Type B pancreatic cell (in vitro differentiated cells): ENCODE measurements at places on chromosomes 3 and 15. TPM values are rescaled to one million over a fixed set of nuclear protein-coding genes. Genes with fewer than 3 reads are reported as not detected.

DNA sequence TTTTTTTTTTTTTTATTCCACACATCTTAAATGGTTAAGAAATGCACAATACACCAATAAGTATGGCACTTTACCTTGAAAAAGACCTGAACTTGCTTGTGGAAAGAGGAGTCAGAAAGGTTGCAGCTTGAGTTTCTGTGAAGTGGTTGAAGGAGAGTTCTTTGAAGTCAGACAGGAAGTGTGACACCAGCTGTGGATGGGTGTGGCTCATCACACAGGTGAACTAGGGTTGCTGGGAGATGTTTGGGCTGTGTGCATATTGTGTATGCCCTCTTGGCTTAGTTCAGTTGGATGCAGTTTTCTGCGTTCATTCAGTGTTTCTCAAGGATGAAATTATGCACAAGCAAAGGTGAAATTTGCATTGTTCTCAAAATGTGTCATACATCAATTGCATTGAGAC, 6.3 kb downstream of the AEN start:
- no peaks in the 10 kb centered on the region for H3K27me3 ChIP-seq
- H3K4me3 ChIP-seq = no peak overlapping the region
- peaks cover 26% of the 10 kb centered on the region for H3K36me3 ChIP-seq
- DNase-seq = no peak

DNA sequence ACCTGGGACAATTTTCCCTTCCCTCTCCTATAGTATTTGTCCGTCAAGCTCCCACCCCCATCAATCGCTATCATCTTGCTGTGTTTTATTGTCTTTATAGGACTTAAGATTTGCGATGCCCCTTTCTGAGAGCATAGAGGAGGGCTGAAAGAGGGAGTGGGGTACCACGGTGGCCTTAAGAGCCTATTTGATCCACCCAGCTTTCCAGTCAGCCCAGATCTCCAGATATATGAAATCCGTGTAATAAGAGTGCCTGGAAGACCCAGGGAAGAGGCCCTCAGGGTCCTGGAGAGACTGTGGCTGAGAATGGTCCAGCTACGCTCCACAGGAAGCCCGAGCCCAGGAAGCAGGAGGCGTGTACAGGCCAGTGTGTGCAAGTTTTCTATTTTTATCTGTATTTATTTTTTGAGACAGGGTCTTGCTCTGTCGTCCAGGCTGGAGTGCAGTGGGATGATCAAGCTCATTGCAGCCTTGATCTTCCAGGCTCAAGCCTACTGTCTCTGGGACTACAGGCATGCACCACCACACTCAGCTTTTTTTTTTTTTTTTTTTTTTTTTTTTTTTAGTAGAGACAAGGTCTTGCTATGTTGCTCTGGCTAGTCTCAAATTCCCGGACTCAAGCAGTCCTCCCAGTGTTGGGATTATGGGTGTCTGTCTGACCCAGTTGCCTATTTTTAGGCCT, 964 bp upstream of the NCKIPSD start:
- peak overlapping the region; percentile 68 for H3K27ac ChIP-seq
- no peaks in the 10 kb centered on the region for H3K27me3 ChIP-seq
- H3K4me1 ChIP-seq = peaks cover 22% of the 10 kb centered on the region
- no peak for DNase-seq
- H3K36me3 ChIP-seq = peaks cover 12% of the 10 kb centered on the region

- no peaks in the 10 kb centered on the region for H3K27me3 ChIP-seq
- H3K36me3 ChIP-seq = no peaks in the 10 kb centered on the region
- H3K27ac ChIP-seq = no peak overlapping the region
- DNase-seq = no peak
- H3K4me3 ChIP-seq = no peak overlapping the region
- H3K4me1 ChIP-seq = no peaks in the 10 kb centered on the region
These were observed 5.4 kb downstream of the CCDC54 start for GRCh38 chr3:107382631-107383030.

DNA sequence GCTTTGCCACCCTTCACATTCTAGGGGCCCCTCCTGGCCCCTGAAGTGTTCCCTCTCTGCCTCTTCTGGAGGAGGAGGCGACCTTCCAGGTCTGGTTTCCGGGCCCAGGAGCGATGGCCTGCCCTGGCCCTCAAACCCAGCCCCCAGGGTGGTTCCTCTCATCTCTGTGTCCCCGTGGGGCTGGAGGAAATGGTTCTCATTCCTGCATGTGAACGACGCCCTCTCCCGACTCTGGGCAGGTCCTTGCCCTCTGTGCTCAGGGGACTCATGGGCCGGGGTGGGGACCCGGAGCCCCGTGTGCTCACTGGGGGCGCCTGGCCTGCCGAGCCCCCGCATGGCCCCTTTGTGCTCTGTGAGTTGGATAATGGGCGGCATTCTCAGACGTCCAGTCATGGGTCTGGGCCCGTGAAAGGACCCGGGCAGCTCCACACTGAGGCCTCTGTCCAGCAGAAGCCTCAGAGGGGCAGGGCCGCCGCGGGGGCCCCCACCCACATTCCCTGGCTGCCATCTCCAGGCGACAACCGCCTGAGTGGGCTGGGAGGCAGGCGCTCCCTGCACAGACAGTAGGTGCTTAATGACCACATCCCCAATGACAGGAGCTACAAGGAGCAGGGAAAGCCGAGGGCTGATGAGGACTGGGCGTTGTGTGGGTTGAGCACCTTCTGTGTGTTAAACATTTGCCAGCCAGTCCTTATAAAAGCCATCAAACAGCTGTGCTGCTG, 5.5 kb upstream of the PLXND1 start:
- peaks cover 16% of the 10 kb centered on the region for H3K4me1 ChIP-seq
- peak overlapping the region; percentile 84 for H3K27ac ChIP-seq
- DNase-seq = no peak
- H3K36me3 ChIP-seq = no peaks in the 10 kb centered on the region

- no peak for DNase-seq
- H3K36me3 ChIP-seq = peaks cover 8% of the 10 kb centered on the region
- no peak overlapping the region for H3K27ac ChIP-seq
- no peaks in the 10 kb centered on the region for H3K4me1 ChIP-seq
- no peak overlapping the region for H3K4me3 ChIP-seq
These were observed 342.8 kb downstream of the TBC1D5 start for GRCh38 chr3:17399586-17399985.

- no peak overlapping the region for H3K4me3 ChIP-seq
- no peak for DNase-seq
- no peaks in the 10 kb centered on the region for H3K36me3 ChIP-seq
- H3K27me3 ChIP-seq = peaks cover 3% of the 10 kb centered on the region
- peaks cover 23% of the 10 kb centered on the region for H3K4me1 ChIP-seq
- no peak overlapping the region for H3K27ac ChIP-seq
These were observed 53.9 kb downstream of the LINGO1 start for GRCh38 chr15:77578641-77579372.

GRCh38 chr3:96361241-96361640, 453.2 kb upstream of the EPHA6 start:
- no peak overlapping the region for H3K4me3 ChIP-seq
- no peaks in the 10 kb centered on the region for H3K27me3 ChIP-seq
- H3K36me3 ChIP-seq = no peaks in the 10 kb centered on the region
- no peaks in the 10 kb centered on the region for H3K4me1 ChIP-seq

- H3K4me3 ChIP-seq = no peak overlapping the region
- no peaks in the 10 kb centered on the region for H3K4me1 ChIP-seq
- no peak overlapping the region for H3K27ac ChIP-seq
- no peak for DNase-seq
These were observed 47.4 kb upstream of the MKRN3 start for GRCh38 chr15:23518104-23518503.

DNA sequence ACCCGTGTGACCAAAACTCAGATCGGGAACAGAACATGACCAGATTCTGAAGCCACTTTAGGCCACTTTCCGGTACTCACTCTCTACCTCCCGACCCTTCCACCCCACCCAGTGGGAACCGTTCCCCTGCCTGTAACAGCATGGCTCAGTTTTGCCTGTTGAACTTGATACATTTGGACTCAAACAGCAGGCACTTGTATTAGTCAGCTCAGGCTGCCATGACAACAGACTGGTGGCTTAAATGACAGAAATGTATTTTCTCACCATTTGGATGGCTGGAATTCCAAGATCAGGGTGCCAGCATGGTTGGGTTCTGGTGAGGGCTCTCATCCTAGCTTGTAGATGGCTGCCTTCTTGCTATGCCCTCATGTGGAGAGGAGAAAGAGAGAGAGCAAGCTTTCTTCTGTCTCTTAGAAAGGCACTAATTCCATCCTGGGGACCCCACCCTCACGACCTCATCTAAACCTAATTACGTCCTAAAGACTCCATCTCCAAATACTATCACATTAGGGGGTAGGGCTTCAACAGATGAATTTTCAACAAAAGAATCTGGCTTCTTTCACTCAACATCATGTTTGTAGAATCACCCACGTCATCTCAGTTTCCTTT, 9.3 kb upstream of the SSUH2 start:
- H3K4me1 ChIP-seq = peaks cover 33% of the 10 kb centered on the region
- peaks cover 7% of the 10 kb centered on the region for H3K36me3 ChIP-seq
- no peak overlapping the region for H3K27ac ChIP-seq
- no peak for DNase-seq
- peaks cover 22% of the 10 kb centered on the region for H3K27me3 ChIP-seq
- no peak overlapping the region for H3K4me3 ChIP-seq

GRCh38 chr3:28114893-28115292, 126.5 kb upstream of the CMC1 start:
- H3K27ac ChIP-seq = no peak overlapping the region
- H3K36me3 ChIP-seq = no peaks in the 10 kb centered on the region
- no peaks in the 10 kb centered on the region for H3K27me3 ChIP-seq
- H3K4me3 ChIP-seq = no peak overlapping the region
- H3K4me1 ChIP-seq = no peaks in the 10 kb centered on the region

DNA sequence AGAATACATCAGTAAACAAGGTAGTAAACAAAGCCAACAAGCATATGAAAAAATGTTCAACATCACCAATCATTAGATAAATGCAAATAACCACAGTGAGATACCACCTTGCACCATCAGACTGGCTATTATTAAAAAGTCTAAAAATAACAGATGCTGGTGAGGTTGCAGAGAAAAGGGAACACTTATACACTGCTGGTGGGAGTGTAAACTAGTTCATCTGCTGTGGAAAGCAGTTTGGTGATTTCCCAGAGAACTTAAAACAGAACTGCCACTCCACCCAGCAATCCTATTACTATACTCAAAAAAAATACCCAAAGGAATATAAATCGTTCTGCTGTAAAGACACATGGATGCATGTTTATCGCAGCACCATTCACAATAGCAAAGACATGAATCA, 30.3 kb upstream of the ZBTB38 start:
- H3K36me3 ChIP-seq = no peaks in the 10 kb centered on the region
- no peak overlapping the region for H3K27ac ChIP-seq
- H3K4me1 ChIP-seq = peaks cover 20% of the 10 kb centered on the region
- H3K27me3 ChIP-seq = peaks cover 2% of the 10 kb centered on the region
- no peak for DNase-seq

DNA sequence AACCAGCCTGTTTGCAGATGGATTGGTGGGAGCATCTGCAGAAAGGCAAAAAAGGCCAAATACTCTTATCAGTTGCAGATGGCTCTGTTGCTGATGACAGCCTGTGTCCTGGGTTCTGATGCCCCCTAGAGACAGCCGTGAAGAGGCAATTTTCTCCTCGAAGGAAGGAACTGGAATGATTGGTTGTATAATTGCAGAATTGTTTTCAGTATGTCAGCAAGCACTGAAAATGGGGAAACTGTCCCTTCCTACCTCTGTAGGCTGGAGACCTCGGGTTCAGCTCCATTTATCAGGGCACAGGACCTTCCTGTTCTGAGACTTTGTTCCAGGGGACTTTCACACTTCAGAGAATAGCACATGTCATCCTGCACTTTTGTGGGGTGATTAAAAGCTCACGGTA, 103.0 kb downstream of the PGPEP1L start:
- peaks cover 12% of the 10 kb centered on the region for H3K36me3 ChIP-seq
- no peak overlapping the region for H3K4me3 ChIP-seq
- H3K27ac ChIP-seq = peak overlapping the region; percentile 27
- no peaks in the 10 kb centered on the region for H3K27me3 ChIP-seq
- H3K4me1 ChIP-seq = peaks cover 39% of the 10 kb centered on the region
- no peak for DNase-seq

GRCh38 chr15:66999046-66999968, 66.1 kb upstream of the SMAD3 start:
- no peaks in the 10 kb centered on the region for H3K36me3 ChIP-seq
- no peaks in the 10 kb centered on the region for H3K4me1 ChIP-seq
- H3K27me3 ChIP-seq = peaks cover 6% of the 10 kb centered on the region
- no peak overlapping the region for H3K27ac ChIP-seq
- no peak overlapping the region for H3K4me3 ChIP-seq
- DNase-seq = no peak

- H3K4me3 ChIP-seq = peak overlapping the region; percentile 90
- DNase-seq = no peak
- H3K36me3 ChIP-seq = no peaks in the 10 kb centered on the region
- H3K27me3 ChIP-seq = no peaks in the 10 kb centered on the region
- peaks cover 11% of the 10 kb centered on the region for H3K4me1 ChIP-seq
- peak overlapping the region; percentile 76 for H3K27ac ChIP-seq
These were observed 19.1 kb downstream of the SLC12A6 start for GRCh38 chr15:34318277-34319079.

GRCh38 chr3:156554515-156554841, 439 bp downstream of the SSR3 start:
- H3K27ac ChIP-seq = peak overlapping the region; percentile 91
- peak overlapping the region; percentile 93 for H3K4me3 ChIP-seq
- DNase-seq = no peak

DNA sequence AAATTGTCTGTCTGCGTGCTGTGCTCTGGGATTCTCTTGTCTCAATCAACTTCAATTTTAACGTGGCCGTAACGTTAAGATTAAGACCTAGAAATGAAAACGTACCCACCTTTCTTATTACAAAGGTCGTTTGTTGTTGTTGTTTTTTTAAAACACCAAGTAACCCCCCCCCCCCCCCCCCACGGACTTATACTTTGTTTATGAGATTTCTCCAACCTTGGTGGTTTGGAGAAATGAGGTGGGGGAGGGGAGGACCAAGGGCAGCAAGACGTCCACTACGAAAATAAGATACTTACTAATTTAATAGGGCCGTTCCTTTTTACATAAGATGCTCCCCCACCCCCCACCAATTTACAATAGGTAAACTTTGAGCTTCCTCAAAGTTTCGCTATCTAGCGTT, 244.4 kb upstream of the TOPAZ1 start:
- peaks cover 93% of the 10 kb centered on the region for H3K27me3 ChIP-seq
- H3K4me3 ChIP-seq = peak overlapping the region; percentile 86
- H3K4me1 ChIP-seq = peaks cover 32% of the 10 kb centered on the region
- no peaks in the 10 kb centered on the region for H3K36me3 ChIP-seq
- H3K27ac ChIP-seq = peak overlapping the region; percentile 48

GRCh38 chr15:63501256-63502089, 2.9 kb upstream of the USP3 start:
- H3K27me3 ChIP-seq = peaks cover 13% of the 10 kb centered on the region
- H3K27ac ChIP-seq = peak overlapping the region; percentile 82
- H3K4me3 ChIP-seq = peak overlapping the region; percentile 89
- H3K36me3 ChIP-seq = no peaks in the 10 kb centered on the region
- peaks cover 53% of the 10 kb centered on the region for H3K4me1 ChIP-seq

- H3K27me3 ChIP-seq = no peaks in the 10 kb centered on the region
- H3K27ac ChIP-seq = no peak overlapping the region
- H3K36me3 ChIP-seq = no peaks in the 10 kb centered on the region
- H3K4me1 ChIP-seq = peaks cover 2% of the 10 kb centered on the region
- no peak overlapping the region for H3K4me3 ChIP-seq
These were observed 15.6 kb downstream of the CCRL2 start for GRCh38 chr3:46422617-46423016.

Gene MOBP
- total RNA-seq = not detected in 2 replicates

Gene LIPC
- total RNA-seq = 10.9 and 33.1 TPM in 2 replicates

Gene RFTN1
- total RNA-seq = 9.8 and 18.3 TPM in 2 replicates

Gene MAP3K13
- total RNA-seq = 29.1 and 40.4 TPM in 2 replicates

Gene MED12L
- 3.2 and 6.4 TPM in 2 replicates for total RNA-seq

Gene CHRNA7
- 5.3 and 10.5 TPM in 2 replicates for total RNA-seq

Gene PFKFB4
- total RNA-seq = 10.5 and 11.3 TPM in 2 replicates

Gene NTRK3
- total RNA-seq = 2.9 and 16.9 TPM in 2 replicates

Gene ZIC1
- total RNA-seq = 184 TPM in 1 of 2 replicates, not detected in the other

Gene HESX1
- total RNA-seq = 0.40 and 1.7 TPM in 2 replicates

Gene CSTA
- 39.5 and 99.3 TPM in 2 replicates for total RNA-seq

Gene UNC13C
- total RNA-seq = 1.3 and 3.7 TPM in 2 replicates

Gene DLEC1
- total RNA-seq = 0.76 and 3.2 TPM in 2 replicates

Gene CDC25A
- 13.0 and 28.0 TPM in 2 replicates for total RNA-seq
